ENCODE measurements at places on chromosomes 5 and 9.
A peak's percentile ranks its signal among the peaks of the same experiment; 100 is the strongest.

DNA sequence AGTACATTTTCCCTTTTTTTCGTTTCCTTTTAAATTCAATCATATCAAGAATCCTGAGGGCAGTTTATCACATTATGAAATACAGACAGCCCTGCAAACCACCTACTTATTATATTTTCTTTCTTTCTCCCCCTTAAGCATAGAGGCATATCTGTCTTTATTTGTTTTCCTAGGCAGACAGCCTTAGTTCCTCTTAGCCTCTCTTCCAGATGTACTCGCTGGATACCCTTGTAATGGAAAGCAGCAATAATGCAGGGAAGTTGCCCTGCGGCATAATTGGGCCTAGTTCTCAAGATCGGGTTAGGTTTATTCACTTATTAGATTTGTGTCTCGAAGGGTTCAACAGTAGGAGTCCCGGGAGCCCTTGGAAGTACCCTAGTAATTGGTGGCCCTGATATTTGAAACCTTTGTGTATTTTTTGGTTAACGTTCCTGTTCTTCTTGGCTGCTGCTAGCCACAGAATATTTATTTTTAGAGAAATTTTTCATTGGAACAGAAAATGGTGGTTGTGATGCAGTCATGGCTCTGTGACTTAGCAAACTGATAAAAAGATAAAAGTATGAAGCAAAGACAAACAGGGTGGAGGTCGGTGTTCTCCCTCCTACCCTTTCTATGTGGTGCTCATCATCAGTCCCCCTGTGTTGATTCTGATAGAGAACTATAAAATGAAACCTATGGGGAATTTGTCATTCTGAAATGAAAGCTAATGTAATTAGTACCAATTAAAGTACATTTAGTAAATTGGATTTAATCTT is 6.4 kb downstream of the TLE4 start:
- DNase-seq = no peak

- peak; percentile 80 for DNase-seq
These were observed 5.7 kb downstream of the TMC1 start for GRCh38 chr9:72526901-72527800.

- no peak for DNase-seq
These were observed 51.0 kb downstream of the ADAMTS2 start for GRCh38 chr5:179294131-179294780.

DNA sequence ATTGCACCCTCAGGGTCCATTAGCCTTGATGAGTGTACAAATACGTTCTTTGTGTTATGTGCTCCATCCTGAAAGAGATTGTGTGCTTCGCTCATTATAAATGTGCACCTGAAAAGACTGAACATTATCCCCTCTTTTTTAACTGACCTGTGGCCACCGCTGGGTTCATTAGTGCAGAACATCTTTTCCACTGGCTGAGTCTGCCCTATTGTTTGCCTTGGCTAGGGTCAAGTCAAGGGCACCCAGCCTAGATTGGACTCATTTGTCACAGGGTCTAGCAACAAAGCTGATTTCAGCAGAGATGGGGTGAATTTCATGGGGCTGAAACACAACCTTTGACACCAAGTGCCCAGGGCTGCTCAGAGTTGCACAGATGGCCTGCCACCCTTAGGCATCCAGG is 764.1 kb upstream of the ARRDC3 start:
- DNase-seq = no peak

DNA sequence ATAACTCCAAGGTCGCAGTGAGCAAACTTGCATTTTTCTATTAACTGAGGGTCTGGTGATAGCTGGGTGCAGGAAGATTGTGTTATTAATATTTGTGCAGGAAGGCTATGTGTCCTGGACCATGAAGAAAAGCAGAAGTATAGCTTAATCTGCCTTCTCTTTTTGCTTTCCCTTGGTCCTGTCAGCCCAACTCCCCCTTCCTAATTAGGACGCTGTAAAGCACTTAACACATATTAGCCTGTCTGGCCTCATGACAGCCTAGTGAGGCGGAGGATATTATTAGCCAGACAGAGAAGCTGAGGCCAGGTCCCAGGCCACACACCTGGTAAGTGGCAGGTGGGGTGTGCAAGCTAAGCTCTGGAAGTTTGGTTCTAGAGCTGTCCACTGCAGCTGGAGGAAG is 29.5 kb downstream of the SLC46A2 start:
- no peak for DNase-seq

DNA sequence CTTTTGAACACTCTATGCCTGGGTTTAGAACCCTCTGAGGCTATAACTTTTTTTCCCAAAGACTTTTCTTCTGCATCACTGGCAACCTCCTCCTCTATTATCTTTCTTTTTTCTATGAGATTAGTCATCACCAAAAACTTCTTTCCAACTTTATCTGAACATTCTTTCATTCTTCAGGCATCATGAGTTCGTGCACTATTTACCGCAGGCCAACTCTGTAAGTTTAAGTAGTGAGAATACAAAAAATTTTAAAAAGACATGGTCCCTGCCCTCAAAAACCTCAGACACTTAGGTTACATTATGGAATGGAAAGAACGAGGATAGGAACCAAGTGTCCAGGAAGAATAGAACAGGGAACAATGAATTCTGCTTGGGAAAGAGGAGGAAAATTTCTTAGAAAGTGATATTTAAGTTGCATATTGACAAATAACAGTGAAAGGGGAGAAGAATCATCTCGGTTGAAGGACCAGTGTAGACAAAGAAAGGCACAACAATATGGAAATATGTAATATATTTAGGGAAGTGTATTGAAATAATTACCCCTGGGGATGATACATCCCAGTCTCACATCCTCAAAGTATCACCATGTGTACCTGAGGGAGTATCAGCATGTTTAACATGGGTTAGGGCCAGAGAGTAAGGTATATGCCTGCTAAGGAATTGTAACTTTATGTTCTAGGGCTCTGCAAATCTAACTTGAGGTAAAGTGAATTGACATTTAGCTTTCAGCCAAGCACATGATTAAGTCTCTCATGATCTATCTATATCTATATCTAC is 196.5 kb upstream of the NREP start:
- no peak for DNase-seq

DNA sequence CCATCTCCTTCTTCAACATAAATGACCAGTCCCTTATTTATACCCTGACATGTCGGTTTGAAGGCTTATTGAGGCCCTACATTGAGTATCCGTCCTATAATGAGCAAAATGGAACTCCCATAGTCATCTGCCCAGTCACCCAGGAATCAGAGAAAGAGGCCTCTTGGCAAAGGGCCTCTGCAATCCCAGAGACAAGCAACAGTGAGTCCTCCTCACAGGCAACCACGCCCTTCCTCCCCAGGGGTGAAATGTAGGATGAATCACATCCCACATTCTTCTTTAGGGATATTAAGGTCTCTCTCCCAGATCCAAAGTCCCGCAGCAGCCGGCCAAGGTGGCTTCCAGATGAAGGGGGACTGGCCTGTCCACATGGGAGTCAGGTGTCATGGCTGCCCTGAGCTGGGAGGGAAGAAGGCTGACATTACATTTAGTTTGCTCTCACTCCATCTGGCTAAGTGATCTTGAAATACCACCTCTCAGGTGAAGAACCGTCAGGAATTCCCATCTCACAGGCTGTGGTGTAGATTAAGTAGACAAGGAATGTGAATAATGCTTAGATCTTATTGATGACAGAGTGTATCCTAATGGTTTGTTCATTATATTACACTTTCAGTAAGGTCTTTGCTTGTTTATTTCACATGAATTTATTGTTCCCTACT is 38.2 kb upstream of the BTNL3 start:
- DNase-seq = no peak

- peak; percentile 76 for DNase-seq
These were observed 397.1 kb downstream of the MAN2A1 start for GRCh38 chr5:110086658-110087388.

DNA sequence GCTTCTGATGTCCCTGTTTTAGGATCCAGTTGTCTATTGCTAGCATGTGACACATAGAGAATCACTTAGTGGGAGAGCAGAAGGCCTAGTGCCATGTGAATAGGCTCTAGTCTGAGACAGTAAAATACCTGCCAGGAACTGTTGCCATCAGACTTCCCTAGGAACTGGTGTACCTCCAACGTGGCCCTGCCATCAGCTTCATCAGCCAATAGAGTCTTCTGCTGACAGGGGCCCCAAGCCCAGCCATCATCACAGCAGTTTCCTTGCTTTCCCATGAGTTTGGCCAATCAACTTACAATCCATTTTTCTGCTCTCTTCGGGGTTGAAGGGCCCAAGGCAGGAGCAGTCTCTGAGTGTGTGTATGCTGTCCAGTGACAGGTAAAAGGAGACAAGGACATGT is 128.4 kb upstream of the ADRA1B start:
- DNase-seq = no peak

DNA sequence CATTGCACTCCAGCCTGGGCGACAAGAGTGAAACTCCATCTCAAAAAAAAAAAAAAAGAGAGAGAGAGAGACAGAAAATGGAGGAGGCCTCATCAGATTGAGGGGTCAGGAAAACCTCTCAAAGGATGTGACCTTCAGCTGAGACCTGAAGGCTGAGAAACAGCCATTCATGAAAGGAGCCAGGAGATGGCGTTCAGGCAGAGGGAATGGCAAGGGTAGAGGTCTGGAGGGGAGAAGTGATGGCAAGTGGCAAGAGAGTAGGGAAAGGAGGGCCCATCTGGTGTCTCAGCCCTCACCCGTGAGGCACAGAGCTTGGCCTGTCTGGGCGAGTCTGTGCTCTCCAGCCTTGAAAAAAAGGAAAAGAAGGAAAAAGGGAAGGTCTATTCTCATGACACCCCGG is 17.0 kb downstream of the CAMK2A start:
- no peak for DNase-seq

DNA sequence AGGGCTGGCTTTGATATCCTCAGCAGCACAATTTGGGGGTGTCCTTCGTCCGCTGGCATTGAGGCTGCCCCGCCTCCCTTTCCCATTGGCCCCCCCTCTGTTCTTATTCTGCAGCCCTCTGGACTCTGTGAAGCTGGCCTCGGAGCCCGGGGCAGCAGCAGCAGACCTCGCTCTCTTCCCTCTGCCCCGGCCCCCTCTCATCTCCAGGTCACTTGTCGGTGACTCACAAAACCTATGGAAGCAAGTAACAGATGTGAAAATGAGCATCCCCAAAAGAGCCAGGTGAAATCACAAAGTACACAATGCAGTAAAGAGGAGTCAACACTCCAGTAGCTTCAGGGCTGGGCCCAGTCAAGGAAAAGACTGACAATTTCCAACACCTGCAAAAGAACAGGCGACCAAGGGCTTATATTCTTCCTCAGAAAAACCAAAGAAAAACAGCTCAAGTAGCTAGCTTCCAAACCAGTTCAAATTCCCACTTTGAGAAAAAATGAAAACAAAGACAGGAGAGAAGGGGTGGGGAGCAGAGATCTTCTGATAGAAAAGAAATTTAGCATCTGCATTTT is 97.5 kb downstream of the ZNF608 start:
- DNase-seq = no peak

- no peak for DNase-seq
These were observed 174.3 kb downstream of the EFNA5 start for GRCh38 chr5:107496466-107496865.

DNA sequence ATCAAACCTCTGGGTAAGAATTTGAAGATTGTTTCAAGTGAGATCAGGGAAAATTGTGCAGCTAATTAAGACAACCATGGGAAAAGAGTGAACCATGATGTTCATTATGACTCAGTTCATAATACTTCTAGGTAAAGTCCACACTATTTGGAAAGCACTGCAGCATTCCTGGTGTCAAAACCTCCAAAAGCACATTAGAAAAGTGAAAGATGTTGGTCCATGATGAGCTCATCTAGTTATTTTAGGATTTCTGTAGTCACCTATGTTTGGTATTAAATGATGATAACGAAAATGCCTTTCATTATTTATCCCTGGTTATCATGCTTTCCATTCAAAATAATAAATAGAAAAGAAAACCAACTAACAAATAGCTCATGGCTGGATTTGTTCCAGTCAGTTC is 49.1 kb downstream of the PTCD2 start:
- DNase-seq = no peak

- no peak for DNase-seq
These were observed at the start of gene PPP1R26 for GRCh38 chr9:135479469-135480052. Gene PPP1R26 (plus strand): TSS chr9:135479782. CDS start chr9:135484511, 4,729 bp downstream.

- peak; percentile 83 for DNase-seq
These were observed 96.5 kb downstream of the GADD45G start for GRCh38 chr9:89701221-89701798.

DNA sequence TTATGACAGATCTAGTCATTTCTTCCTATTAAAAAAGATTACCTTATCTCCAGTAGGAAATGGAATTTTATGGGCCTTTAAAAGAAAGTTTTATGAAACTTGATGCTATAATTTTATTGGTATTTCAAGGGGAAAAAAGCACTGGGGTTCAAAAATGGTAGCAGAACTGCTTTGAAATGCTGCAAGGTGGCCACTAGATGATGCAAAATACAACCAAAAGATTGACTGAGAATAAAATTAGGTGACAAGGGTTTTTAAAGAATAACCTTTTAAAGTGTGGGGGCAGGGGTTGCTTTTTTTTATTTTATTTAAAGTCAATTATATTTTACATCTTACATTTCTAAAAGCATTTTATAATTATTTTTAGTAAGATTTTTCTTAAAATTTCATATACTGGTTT is 61.7 kb downstream of the KLF9 start:
- DNase-seq = no peak

- DNase-seq = no peak
These were observed 7.0 kb downstream of the HSPA9 start for GRCh38 chr5:138568061-138568824.

DNA sequence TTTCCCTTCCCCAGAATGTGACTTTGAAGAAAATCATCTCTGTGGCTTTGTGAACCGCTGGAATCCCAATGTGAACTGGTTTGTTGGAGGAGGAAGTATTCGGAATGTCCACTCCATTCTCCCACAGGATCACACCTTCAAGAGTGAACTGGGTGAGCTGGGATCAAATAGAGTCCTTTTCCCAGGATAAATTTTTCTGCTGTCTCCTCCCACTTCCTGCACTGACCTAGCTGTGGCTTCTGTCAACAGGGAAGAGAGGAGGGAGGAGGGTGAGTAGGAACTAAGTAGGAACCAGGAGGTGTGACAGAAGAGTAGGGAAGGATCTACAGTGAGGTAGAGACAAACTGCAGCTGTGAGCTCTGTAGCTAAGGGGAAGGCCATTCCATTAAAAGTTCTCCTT is 69.3 kb downstream of the MAMDC2 start:
- DNase-seq = no peak

GRCh38 chr5:34587355-34588241 is 68.5 kb upstream of the RAI14 start:
- no peak for DNase-seq

- DNase-seq = no peak
These were observed 39.9 kb downstream of the GDNF start for GRCh38 chr5:37799865-37800421.

GRCh38 chr9:110248361-110248760 is 7.9 kb downstream of the TXN start:
- no peak for DNase-seq

GRCh38 chr5:29758986-29759421 is 1434.5 kb upstream of the CDH6 start:
- no peak for DNase-seq
